ENCODE measurements at places on chromosomes 2 and 18.

DNA sequence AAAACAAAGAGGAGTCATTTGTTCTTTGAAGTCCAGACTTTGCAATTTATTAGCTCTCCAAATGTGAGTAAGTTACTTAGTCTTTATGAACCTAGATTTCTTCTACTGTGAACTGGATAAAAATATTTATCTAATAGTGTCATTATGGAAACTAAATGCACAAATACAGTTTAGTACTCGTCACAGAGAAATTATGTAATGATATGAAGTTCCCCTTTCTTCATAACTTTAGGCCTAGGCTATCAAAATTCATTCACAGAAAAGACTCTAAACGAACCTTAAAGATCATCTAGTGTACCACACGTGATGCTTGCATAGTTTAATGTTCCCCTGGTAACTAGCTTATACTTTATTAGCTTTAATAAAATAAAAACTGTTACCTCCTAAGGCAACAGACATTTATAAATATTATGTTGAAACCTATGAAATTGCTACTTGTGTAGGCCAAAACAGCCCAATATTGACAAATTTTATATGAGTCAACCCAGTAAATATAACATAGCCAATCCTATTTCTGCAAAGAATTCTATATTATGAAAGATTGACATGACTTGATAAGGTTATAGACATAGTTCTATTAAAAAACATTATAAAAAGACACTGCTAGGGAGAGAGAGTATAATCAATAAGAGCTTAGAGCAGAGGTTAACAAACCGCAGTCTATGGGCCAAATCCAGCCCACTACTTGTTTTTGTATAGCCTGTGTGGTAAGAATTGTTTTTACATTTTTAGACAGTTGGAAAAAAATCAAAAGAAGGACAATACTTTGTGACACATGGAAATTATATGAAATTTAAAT, 44.9 kb upstream of the ITPRID2 start:
- DNase-seq: no peak

DNA sequence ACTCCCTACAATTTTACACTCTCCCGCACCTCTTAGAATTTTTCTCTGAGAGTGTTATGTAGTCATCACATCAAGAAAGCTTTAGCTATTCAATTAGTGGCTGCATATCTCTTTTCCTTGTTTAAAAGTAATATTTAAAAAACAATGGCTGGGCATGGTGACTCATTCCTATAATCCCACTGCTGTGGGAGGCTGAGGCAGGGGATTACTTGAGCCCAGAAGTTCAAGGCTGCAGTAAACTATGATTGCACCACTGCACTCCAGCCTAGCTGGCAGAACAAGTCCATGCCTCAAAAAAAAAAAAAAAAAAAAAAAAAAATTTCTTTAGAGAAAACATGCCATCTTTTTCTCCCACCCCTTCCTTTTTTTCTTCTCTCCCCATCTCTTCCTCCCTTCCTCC, 44.3 kb downstream of the AQP4 start:
- DNase-seq: no peak

DNA sequence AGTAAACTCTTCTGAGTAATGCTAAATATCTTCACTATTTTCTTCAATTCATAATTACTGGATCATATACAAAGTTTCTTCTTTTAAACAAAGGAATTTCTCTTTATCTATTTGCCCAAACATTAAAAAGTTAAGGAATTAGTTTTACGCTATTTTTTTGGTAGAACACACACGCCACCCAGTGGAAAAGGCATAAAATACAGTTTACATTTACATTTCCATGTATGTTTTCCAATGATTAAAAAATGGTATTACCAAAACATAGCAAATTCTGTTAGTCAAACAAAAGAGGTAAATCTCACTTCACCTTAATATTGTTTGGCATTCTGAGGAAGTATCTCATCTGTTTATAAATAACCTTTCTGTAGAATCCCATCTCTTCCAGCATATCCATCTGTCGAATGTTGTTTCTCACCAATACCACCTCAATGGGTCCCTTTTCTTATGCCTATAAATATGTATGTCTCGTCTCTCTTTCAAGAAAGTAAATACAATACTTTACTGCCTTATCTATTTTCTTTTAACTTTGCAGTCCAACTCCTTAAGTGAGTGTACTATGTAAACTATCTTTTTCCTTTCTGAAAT, 7.2 kb downstream of the BOLL start:
- DNase-seq: no peak

GRCh38 chr2:233844064-233844807, 10.1 kb downstream of the HJURP start:
- no peak for DNase-seq

DNA sequence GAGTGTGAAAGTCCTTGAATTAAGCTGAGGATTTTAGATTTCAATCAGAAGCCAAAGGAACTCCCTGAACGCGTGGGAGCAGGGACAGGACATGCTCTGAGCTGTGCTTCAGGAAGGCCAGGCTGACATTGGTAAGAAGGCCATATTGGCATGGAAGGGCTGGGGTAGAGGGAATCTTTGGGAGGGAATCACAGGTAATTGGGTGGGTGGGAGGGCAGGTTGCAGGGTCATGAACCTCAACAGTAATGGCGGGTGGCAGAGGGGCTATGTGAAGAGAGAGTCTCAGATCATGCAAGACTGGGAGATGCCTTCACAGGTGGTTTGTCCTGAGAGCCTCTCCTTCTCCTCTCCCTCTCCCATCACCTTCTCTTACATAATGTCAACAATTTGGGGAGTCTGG, 18.6 kb upstream of the CELF4 start:
- no peak for DNase-seq

GRCh38 chr2:238853218-238853617, 5.3 kb downstream of the TWIST2 start:
- no peak for DNase-seq

DNA sequence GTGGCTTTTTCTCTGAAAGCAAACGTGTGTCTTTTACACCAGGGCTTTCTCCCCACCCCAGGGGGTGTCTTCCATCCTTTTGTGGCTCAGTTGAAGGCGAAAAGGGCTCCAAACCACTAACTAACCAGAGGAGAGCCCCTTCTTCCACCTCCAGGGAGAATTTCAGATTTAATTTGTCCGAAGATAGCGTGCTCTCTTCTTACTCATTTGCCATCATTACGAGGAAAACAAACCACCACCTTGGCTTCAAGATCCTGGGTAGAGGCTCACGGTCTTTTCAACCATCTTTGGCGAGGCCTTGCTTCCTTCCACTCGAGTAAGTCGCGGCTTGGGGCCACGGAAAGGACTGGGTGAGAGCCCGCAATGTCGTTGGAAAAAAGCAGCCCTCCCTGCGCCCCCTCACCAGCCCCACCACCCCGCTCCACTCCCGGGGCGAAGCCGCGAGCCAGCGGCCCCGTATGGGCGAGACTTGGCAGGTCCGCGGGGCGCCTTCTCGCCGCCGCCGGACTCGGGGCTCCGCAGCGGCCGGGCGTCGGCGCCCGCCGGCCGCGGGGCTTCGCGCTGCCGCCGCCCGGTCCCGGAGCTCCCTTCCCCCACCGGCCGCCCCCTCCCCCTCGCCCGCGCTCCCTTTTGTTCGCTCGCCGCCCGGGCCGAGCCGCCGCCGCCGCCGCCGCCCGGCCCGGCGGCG, 1.7 kb upstream of the ZNF532 start:
- DNase-seq: peak; percentile 25

- DNase-seq: no peak
Measured at GRCh38 chr2:101832114-101832513, 134.6 kb downstream of the MAP4K4 start.

DNA sequence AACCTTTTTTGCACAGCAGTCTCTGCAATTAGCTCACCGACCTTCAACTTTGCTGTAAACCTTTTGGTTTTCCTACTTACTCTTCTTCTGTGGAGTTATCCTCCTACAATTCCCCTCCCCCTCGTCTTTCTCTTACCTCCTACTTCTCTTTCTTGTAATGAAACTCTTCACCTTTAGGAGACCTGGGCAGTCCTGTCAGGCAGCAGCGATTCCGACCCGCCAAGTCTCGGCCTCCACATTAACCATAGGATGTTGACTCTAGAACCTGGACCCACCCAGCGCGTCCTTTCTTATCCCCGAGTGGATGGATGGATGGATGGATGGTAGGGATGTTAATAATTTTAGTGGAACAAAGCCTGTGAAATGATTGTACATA, 8.3 kb downstream of the TBR1 start:
- no peak for DNase-seq

DNA sequence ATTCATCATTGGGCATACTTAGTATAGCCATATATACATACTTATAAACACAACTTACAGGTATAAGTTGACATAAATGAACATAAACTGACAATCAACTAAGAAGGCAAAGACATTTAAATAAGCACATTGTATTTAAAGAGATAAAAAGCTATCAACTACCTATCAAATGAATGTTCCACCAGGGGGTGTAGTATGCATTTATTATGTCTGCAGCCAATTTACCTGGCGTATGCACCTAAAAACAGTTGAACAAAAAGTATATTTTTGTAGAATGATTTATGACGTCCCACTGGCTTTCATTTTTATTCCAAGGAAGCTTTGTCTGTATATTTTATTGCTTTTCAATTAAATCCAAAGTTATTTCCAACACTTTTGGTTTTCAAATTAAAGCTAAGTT, 323.5 kb downstream of the AFF3 start:
- DNase-seq: no peak

DNA sequence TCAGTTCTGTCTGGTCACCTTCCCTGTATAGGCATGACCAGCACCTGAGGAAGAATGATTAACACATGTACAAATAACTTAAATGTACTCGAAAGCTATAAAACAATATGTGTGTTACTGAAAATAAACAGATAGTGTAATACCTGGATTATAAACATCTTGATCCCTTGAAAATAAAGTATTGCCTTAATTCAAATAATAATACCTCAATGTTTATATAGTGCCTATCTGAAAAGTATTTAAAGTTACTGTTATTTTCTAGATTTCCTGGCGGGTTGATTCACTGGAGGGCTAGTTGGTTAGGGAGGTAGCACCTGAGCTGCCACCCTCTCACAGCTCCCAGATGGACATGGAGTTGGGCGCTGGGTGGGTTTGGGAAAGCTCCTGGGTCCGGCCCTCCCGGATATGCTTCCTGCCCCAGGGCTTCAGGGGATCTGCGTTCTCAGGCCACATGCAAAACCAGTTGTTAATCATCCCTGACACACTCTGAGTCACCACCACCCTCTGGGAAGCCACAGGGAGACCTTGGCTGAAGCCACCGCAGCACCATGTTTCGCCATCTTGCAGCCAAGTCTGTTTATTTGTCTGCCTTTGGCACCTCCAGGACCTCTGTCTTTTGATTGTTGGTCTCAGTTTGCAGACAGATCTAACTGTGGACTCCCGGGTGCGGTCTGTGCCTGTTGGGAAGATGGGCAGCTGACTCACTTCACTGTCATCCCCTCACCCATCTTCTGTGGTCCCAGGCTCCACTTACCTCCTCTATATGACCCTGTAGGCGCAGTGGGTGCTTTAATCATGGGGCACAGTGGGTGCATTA, 35.3 kb downstream of the RAB31 start:
- peak; percentile 95 for DNase-seq

- DNase-seq: no peak
Measured at GRCh38 chr2:138327967-138328366, 173.6 kb upstream of the SPOPL start.

- DNase-seq: no peak
Measured at GRCh38 chr2:64695721-64696261, 42.1 kb upstream of the SERTAD2 start.

DNA sequence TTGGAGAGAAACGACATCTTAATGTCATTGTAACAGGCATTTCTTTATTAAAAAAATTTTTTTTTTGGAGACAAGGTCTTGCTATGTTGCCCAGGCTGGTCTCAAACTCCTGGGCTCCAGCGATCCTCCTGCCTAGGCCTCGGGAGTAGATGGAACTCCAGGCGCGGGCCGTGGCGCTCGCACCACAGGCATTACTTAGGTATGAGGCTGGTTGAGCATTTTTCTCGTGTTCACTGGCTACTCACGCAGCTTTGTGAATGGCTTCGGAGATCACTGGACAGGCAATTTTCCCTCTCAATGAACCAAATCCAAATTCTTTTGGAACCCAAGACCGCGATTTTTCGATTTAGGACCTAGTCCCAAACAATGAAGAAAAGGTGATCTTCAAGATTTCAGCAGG, 795 bp upstream of the TCF7L1 start:
- DNase-seq: peak; percentile 39

DNA sequence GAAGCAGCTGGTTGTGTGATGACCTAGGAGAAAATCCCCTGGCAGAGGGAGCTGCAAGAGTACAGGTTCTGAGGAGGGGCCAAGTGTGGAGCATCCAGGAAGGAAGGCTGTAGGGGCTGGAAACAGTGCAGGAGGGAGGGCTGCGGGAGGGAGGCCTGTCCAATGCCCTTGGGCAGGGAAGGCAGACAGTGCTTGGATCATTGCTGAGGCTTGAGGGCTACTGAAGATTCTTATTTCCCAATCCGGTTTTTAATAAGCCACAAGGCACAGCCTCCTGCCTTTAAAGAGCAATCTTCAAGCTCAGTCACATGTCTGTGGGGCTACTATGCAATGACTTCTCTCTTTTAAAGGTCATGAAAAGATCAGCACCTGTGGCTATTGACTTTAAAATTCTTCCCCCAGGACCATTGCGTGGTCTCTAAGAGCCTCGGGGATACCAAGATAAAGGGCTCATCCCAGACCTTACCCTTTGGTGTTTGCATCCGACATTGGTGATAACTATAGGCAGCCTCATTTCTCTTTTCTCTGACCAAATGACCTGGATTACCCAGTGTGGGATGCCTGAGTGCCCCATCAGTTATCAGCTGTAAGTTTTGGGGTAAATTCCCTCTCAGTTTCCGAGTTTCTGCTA, 149.6 kb downstream of the DOCK10 start:
- no peak for DNase-seq

DNA sequence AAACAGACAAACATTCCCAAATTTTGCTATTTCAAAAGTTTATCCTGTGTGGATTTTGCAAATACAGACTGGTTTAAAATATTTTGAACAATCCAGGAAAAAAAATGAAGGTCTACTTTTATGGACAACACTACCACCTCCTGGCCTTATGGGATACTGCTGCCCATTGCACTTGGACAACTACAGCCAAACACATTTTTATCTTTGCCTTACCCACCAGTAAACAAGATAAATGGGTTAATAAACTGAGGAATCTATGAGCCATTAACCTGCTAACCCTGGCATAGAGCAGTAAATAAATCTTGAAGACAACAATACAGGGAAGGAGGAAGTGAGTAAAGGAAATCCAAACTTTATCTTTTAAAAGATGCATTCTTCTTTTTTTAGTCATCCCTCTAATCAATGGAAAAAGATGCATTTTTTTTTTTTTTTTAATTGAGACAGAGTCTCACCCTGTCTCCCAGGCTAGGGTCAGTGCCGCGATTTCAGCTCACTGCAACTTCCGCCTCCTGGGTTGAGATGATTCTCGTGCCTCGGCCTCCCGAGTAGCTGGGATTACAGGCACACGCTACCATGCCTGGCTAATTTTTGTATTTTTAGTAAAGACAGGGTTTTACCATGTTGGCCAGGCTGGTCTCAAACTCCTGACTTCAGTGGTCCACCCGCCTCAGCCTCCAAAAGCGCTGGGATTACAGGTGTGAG, 2.1 kb upstream of the SPIRE1 start:
- peak; percentile 89 for DNase-seq

Measured in urothelium cell line (cell line).